ENCODE measurements at places on chromosomes 5 and 9.

- DNase-seq, result no peak
Observed at GRCh38 chr9:13459071-13459470, 179.6 kb upstream of the MPDZ start.

DNA sequence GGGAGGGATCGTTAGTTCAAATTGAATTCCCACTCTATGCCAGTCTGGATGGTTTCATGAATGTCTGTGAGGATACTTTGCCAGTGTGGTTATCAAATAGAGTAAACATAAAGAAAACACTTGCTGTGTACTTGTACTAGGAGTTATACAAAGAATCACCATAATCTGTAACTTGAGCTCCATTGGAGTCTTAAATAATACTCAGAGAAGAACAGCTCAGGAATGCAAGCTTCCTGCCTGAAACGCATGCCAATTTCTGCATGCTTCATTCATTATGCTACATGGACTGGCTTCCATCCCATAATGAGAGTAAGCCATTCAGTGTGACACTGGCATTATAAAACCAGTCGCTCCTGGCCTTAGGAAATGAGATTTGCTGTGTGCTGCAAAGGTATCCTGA is 351.4 kb downstream of the SEMA5A start:
- DNase-seq, result no peak

GRCh38 chr5:383621-384020 is 59.4 kb upstream of the EXOC3 start:
- DNase-seq, result no peak

- DNase-seq, result no peak
Observed at GRCh38 chr5:113794981-113795380, 281.5 kb downstream of the YTHDC2 start.

DNA sequence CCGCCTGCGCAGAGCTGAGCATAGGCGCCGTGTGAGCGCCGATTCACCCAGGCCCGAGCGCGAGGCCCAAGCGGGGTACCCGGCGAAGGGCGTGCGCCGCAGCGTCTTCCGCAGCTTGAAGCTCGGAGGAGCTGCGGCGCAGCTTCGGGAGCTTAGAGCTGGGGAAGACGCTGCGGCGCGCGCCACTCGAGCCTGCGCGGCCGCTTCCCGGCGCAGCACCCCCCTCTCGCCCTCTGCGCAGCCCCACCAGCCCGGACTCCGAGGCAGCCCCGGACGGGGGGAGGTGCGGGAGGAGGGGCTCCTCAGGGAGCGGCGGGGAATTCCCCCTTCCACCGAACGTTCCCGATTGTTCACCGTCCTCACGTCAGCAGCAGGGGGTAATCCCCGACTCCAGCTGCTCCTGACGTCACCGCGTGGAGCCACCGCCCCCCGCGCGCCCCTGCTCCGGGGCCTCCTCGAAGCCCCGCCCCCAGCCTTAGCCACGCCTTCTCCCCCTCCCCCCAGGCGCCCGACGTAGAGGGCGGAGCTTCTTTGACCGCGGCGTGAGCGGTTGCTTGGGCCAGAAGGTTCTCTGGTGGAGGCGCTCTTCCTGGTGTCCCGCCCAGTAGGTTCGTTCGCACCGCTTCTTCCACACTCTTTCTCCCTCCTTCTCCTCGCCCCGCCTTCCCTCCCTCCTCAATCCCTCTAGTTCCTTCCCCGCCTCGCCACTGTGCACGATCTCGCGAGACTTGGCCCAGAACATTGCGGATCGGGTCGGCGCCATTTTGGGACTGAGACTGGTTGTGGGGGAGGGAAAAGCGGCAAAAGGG is at the start of gene GPBP1:
TSS of gene GPBP1 (plus strand) at position 741 of the 809 bp plus-strand sequence. CDS start 40,072 bp downstream, outside the sequence.
- peak; percentile 93 for DNase-seq

DNA sequence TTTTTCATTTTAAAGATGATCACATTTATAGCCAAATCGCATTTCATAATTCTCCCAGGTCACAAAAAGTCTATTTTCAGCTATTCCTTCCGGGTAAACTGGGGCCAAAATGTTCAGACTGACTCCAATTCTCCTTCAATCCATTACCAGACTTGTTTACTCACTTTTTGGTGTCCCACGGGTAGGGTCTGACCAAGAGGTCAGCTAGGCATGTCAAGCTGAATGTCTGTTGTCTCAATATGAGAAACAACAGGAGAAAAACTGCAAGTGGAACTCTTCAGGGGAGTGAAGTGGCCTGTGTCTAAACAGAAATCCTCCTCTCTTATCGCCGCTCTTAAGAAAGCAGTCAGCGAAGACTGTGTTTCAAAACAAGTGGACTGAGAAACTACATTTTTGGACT is 171.3 kb downstream of the APBA1 start:
- no peak for DNase-seq

GRCh38 chr5:125487231-125487630 is 740.8 kb upstream of the ZNF608 start:
- DNase-seq, result no peak

DNA sequence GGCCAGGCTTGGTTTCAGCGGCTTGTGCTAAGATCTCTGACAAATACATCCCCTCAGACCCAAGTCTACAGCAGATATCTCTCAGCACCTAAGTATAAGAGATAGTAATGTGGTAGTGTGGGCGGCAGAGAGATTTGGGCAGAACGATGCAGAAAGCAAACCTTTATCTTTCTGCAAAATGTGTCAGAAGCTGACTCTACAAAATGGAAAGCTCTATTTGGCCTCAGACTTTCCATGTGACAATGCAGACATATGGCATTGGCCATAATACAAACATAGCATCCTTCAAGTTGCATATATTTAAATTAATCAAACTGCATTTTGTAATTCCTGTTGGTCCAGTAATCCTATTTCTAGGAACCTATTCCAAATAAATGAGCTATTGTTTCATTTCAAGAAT is 102.5 kb upstream of the RAI14 start:
- no peak for DNase-seq

DNA sequence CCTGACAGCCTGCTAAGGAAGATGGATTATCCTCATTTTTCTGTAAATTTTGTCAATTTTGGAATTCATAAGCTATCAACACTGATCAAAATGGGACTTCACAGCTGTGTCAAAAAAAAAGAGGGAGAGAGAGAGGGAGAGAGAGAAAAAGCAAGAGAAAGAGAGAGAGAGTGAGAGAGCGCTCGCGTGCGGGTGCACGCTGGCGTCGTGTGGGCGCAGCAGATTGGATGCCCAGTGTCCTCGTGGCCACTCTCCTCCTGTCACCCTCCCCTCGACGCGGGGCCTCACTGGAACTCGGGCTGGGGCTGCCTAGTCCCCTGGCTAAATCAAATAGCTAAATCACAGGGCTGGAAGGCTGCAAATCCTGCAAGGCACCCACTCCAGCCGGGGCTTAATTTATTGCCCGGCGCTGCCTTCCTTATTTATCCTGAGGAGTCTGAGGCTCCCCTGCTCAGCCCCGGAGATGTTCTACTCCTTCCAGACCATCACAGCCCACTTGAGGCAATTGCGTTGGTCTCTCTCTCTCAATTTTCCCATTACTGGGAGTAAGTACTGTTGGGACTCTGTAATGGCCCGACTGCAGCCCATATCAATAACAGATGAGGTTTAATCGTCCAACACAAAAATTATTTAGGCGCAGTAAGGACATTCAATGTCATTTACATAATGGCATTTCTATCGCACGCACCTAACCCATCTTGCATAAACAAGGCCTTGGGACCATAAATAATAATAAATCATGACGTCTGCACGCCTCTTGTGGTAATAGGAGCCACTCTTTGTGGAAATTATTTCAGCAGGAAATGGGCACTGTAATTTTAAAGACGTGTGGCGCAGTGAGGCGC is 94.2 kb downstream of the PAX5 start:
- DNase-seq, result no peak

- DNase-seq, result no peak
Observed at GRCh38 chr9:13627502-13627901, 348.0 kb upstream of the MPDZ start.

GRCh38 chr9:89454498-89455355 is 43.2 kb downstream of the SEMA4D start:
- no peak for DNase-seq

- no peak for DNase-seq
Observed at GRCh38 chr5:147675168-147675567, 107.4 kb downstream of the JAKMIP2 start.

GRCh38 chr5:123813264-123813663 is 301.3 kb downstream of the CSNK1G3 start:
- no peak for DNase-seq

DNA sequence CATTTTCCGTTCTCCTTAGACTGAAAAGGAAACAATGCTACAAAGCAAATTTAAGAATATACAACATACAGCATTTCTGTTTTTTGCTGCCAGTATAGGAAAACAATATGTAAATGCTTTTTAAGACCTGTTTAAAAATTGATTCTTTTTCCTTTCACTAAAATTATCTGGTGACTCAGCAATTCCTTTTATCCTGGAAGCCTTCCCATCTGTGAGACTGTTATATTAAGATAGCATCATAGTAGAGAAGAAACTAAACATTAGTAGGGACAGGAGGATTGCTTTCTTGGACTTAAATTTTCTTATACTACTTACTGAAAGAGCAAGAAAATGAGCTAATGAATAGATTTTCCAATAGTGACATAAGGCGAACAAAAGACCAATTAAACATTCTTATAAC is 30.0 kb upstream of the GPR21 start:
- no peak for DNase-seq

- no peak for DNase-seq
Observed at GRCh38 chr5:149656576-149657182, 73.4 kb upstream of the PPARGC1B start.

- no peak for DNase-seq
Observed at GRCh38 chr5:16780325-16780724, 155.8 kb downstream of the MYO10 start.

GRCh38 chr5:675871-676698 is 17.1 kb downstream of the TPPP start:
- DNase-seq, result no peak

DNA sequence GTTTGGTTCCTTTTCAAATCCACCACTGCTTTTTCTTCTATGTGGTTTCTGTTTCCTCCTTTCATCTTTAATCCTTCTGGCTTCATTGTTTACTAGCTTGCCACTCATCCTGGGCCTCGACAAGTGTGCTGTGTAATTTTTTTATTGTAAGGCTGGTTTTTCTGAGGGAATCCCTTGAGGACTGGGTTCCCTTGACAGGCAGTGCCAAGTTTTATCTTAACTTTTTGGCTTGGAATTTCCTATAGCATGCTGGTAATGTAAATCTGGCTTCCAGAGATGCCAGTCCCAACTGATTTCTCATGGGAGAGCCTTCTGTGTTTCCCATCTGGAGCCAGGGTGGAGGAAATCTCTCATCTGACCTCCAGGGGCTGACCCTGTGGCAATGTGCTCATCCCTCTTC is 184.7 kb downstream of the ROR2 start:
- DNase-seq, result no peak

DNA sequence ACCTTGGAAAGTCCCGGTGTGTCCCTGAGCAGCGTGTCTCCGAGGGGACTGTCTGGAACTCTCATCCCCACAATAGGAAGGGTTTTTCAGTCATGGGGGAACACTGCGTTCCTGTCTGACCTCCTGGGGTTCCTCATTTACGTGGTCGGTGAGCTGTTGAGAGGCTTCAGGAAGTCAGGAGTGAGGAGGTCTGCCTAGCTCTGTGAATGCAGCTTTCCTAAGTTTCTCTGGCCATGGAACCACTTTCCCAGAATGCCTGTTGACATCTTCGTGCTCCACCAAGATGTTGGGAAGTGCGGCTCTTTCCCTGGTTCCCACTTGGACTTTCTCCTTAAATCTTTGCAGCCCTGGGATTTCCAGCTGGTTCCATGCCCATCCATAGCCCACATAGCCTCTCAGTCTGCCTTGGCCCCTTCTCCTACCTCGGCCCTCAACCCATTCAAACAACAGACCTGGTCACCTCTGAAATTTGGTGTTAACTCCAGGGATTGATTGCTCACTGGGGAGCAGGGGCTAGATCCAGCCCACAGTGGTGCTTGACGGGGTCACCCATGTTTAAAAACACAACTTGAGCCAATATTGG is 27.2 kb downstream of the PSAT1 start:
- no peak for DNase-seq
